ENCODE measurements at places on chromosomes 3 and 15.
A peak's percentile ranks its signal among the peaks of the same experiment; 100 is the strongest.

GRCh38 chr3:19945534-19945933, 1.4 kb upstream of the RAB5A start:
- peak; percentile 36 for DNase-seq

DNA sequence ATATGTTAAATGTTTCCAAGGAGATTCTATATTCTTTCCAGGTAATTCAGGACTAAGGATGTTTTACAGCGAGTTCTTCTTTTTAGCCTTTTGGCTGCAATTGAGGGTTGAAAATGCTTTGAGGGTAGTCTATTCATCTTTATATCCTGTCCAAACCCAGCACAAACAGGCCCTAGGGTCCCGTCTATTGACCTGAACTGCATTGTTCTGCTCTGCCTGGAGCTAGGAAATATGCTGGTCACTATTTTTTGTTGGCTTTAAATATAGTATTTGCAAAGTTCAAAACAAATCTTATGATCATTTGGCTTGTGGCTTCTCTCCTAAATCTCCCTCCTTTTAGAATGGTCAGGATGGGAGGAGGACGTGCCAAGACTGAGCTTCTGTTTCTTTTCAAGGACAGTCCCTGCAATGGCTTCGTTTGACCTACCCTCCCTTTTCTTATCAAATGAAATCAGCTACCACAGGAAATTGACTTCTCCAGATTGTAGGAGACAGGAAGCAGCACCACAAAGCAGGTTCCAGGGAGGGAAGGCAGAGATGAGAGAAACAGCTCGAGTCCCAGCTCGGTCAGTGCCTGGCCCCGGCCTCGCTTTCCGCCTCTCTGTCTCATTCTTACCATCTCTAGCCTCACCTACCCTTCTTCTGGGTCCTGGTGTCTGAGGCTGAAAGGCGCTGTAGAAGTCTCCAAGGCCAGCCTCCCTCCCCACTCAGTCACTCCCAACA, 27.6 kb upstream of the NRROS start:
- no peak for DNase-seq

GRCh38 chr3:43503067-43503728, 118.6 kb downstream of the ANO10 start:
- DNase-seq, result peak; percentile 35

GRCh38 chr3:69791106-69791505, 51.8 kb downstream of the MITF start:
- peak; percentile 77 for DNase-seq

DNA sequence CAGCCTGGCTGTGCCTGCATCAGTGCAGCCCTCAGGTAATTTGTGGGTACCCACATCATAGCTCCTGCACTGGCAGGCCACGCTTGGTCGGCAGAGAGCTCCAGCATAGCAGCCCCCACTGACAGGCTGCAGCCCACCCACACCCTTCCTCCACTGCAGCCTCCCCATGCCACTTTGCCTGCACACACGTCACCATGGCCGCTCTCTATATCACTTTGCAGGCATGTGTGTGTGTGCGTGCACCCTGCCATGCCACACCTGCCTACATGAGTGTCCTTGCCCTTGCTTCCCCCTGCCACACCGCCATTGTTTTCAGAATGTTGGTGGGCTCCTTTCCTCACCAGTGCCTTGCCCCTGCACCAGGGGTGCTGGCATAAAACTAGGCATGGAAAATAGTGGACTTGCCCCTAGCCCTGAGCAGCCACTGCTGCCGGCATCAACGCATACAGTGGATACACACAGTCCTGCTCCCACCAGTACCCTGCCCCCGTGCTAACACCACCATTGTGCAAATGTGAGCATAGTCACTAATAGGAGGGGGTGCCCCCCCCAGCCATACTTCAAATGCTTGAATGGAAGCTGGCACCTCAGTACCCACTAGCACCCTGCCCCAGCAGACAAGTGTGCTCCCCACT, 278.7 kb upstream of the MANF start:
- no peak for DNase-seq

GRCh38 chr3:113231827-113232253, 20.5 kb downstream of the BOC start:
- peak; percentile 96 for DNase-seq

- DNase-seq, result no peak
Observed at GRCh38 chr3:187685948-187686347, 15.8 kb upstream of the SST start.

DNA sequence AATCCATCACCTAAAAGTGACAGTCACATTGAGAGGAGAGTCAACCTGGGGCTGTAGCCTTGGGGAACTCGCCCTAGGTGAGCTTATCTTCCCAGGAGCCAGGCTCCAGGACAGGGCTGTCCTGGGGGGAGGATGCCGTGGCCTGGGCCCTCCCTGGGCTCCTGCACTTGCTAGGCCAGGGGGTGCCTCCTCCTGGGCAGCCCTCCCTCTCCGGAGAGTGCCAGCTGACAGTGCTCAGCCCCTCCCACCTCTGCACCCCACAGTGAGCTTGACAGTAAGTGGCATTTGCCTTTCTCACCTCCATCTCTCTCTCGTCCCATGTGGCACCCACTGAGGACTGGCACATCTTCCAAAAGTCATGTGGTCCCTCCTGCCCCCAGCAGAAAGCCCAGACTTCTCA, 19.1 kb downstream of the UROC1 start:
- no peak for DNase-seq

DNA sequence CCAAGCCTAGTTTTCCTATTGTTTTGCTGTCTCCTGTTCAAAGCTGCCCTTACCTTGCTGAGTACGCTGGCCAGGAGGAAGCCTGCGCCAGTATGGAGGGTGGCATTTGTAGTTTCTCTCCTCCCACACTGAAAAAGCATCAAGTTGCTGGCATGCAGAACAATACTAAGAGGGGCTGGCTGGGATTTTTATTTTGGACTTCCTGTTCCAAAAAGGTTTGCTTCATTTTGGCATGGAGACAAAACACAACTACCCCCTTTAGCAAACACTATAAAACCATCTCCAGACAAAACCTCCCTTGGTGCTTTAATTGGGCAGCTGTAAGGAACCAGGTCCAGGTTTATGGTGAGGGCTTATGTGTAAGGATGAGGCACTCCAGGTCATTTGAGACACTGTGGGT, 457.6 kb downstream of the PDCD6IP start:
- DNase-seq, result no peak

- DNase-seq, result no peak
Observed at GRCh38 chr3:49654955-49655556, 19.1 kb upstream of the APEH start.

GRCh38 chr3:45253316-45253715, 27.2 kb upstream of the TMEM158 start:
- DNase-seq, result no peak

DNA sequence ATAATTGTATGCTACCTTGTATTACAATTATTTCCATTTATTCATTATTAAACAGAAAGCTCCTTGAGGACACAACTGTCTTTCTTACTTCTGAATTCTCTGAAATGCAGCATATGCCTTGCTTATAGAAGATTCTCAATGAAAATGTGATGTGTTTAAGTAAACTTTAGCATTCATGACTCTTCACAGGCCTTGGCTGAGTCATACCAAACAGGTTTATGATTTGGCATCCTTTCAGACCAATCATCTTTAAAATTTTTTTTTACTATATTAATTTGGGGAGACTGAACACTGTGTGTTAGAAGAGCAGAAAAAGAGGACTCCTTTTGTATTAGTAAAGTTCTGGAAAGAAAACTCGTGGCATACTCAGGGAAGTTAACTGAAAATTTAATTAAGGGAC, 6.4 kb upstream of the GALK2 start:
- no peak for DNase-seq

DNA sequence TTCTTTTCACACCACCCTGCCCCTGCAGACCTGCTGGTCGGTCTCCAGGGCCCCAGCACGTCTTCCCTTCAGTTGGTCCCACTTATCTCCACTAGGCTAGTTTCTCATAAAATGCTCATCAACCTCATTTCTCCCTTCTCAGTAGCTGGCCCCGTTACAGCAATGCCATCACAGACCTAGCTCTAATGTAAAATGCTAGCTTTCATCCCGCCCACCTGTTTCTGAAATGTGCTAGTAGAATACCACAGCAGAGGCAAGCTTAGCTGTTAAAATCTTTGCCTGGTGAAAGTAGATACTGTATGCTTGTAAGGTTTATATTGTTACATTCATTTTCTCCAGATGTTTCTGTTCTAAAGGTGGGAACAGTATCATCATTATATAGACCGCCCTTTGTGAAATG, 13.1 kb downstream of the MKRN2OS start:
- DNase-seq, result no peak
